Astrocyte (in vitro differentiated cells and primary cell): ENCODE measurements at places on chromosomes 11 and 22. TPM values are rescaled to one million over a fixed set of nuclear protein-coding genes. Genes with fewer than 3 reads are reported as not detected.

DNA sequence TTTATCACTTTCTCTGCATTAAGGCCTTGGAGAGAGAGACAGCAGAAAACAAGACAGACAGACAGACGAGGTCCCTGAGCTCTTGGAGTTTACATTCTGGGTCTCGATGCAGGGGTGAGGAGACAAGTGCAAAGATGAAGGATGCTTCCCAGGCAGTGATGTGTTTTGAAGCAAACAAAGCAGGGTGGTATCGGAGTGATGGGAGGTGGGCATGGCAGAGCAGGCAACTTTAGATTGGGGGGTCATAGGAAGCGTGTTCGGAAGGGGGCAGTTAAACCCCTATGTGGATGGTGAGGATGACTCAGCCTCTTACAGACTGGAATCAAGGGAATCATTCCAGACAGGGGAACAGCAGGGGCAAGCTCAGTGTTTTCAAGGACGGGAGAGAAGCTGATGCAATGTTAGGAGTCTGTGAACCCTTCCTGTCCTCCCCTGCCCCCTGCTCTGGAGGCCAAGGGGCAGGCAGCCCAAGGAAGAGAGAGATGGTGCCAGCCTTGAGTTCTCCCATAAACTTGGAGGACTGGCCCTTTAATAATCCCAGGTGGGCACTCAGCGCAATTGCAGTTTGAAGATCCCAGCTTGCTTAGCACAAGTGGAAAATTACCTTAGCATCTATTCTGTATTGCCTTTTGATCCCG, 180.2 kb downstream of the CHST1 start:
- H3K4me1 ChIP-seq = no peaks in the 10 kb centered on the region
- no peak overlapping the region for H3K27ac ChIP-seq
- peaks cover 4% of the 10 kb centered on the region for H3K27me3 ChIP-seq

DNA sequence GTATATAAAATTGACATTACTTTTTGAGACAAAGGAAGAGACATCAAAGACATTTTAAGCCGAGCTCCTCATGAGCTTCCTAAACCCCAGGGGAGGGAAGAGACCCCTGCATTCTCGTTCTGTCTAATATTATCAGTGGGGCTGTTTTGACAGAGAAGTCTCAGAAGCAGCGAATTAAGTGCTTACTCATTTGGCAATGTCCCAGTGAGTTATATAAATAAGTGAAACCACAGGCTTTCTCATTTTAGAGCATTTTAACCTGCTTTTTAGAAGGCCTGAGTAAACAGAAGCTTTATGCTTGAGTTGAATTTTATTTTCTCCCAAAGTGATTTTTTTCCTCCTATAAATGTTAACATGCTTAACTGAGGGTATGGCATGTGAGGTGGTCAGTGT, 23.2 kb upstream of the C1QTNF4 start:
- DNase-seq = peak; percentile 68
- peaks cover 21% of the 10 kb centered on the region for H3K36me3 ChIP-seq
- H3K27me3 ChIP-seq = no peaks in the 10 kb centered on the region
- H3K27ac ChIP-seq = peak overlapping the region; percentile 37
- H3K4me3 ChIP-seq = no peak overlapping the region

- H3K4me3 ChIP-seq = no peak overlapping the region
- no peak for DNase-seq
- no peak overlapping the region for H3K27ac ChIP-seq
- H3K36me3 ChIP-seq = no peaks in the 10 kb centered on the region
These were observed 87.0 kb downstream of the PIWIL4 start for GRCh38 chr11:94654201-94654600.

DNA sequence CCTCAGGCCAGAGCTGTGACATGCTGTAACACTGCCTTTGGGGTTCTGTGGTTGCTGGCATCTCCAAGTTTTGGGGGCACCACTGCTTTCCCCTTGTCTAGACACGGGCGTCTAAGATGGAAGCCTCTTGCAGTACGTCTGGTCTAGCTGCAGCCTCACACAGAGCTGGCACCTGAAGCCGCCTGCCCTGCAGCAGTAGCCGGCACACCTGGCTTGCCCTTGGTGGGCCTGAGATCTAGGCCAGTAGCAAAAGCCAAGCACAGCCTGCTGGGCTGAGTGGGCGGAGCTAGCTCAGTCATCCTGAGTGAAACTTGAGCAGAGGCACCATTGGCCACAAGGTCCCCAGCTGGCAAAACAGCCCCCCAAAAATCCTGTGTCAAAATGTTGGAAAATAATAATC, 154.2 kb downstream of the DLG2 start:
- no peaks in the 10 kb centered on the region for H3K36me3 ChIP-seq
- no peak overlapping the region for H3K4me3 ChIP-seq
- H3K4me1 ChIP-seq = no peaks in the 10 kb centered on the region
- H3K27me3 ChIP-seq = no peaks in the 10 kb centered on the region

DNA sequence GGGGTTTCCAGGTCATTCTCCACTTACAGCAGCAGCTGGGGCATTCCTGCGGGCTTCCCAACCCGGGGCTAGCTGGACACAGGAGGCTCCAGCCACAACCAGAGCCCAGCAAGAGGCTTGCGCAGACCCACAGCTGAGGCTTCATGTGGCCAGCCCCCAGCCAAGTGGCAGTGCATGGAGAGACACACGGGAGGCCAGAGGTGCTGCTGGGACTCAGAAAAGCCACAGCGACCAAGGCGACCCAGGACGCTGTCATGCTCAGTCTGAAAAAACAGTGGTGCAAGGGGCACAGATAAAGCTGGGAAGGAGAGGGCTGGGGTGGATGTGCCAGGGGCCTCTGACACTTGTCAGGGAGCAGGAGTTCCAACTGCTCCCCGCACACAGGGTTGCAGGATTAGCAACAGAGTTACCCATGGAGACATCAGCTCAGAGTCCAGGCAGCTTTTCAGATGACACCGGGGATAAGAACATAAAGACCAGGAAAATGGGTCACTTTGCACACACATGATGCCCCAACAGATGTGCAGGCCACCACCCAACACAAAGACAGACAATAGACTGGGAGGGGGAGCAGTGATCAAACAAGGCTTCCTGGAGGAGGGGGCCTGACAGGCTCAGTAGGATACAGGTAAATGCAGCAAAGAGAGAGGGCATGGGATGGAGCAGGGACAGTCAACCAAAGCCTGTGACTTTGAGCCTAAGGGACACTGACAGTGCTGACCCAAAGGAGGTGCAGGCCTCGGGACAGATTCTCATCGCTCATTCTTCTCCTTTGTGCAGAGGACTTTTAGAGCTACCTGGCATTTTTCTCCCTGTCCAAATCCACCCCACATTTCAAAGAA, 6.9 kb upstream of the NEAT1 start:
- H3K4me3 ChIP-seq = no peak overlapping the region
- H3K36me3 ChIP-seq = peaks cover 4% of the 10 kb centered on the region
- no peaks in the 10 kb centered on the region for H3K27me3 ChIP-seq

- no peaks in the 10 kb centered on the region for H3K4me1 ChIP-seq
- DNase-seq = no peak
- H3K27ac ChIP-seq = no peak overlapping the region
- no peaks in the 10 kb centered on the region for H3K27me3 ChIP-seq
- no peak overlapping the region for H3K4me3 ChIP-seq
These were observed 11.0 kb upstream of the SPDYC start for GRCh38 chr11:65159012-65159411.

DNA sequence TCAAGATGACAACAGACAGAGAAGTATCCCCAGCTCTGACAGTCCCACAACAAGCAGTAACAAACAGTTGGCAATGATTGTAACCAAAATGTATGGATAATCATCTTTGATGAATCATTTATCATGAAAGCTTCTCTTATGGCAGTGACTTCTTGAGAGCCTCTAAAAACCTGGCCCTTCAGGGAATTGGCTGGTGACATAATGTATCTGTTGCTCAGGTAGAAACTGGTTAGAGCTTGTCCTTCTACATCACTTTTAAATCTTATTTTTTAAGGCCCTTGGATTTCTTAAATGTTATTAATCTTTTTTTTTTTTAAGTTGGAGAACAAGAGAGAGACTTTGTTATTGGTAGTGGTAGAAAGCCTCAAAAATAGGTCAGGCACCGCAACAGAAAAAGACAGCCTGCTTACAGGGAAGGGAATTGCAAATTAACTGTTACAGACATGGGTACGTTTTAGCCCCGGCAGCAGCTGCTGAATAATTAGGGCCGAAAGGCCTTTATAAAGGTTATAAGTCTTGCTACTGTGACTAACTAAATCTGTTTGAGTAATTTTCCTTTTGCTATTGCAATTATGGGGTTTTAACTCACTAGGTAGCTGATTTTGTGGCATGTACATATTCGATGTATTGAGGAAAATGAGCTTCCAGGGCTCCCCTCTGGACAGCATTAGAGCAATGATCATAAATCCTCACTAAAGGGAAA, 207.7 kb upstream of the LRRC4C start:
- no peak overlapping the region for H3K4me3 ChIP-seq
- no peaks in the 10 kb centered on the region for H3K36me3 ChIP-seq
- no peaks in the 10 kb centered on the region for H3K27me3 ChIP-seq

DNA sequence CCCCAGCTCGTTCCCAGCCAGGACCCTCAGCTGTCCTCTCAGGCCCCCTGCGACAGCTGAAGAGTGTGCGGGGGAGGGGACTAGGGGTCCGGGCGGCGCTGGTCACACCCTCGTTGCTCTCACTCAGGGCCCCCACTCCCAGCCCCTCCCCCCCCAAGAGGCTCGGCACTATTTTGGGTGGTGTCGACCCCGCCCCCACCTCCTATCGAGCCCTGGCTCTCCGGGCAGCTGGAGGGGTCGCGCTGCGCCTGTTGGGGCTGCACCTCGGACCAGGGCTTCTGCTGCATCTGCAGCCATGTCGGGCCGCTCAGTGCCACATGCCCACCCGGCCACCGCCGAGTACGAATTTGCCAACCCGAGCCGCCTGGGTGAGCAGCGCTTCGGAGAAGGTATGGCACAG, at the start of gene HSPB2:
Gene HSPB2 (plus strand): TSS at position 200 of the 400 bp plus-strand sequence. CDS start 96 bp downstream, at position 296.
- H3K4me3 ChIP-seq = no peak within 1 kb of the TSS
- H3K4me1 ChIP-seq = peaks cover 18% of the 10 kb centered on the region
- peak within 1 kb of the TSS; percentile 31 for H3K27ac ChIP-seq
- no peak for DNase-seq

- H3K4me1 ChIP-seq = peaks cover 3% of the 10 kb centered on the region
- H3K27ac ChIP-seq = no peak overlapping the region
- H3K36me3 ChIP-seq = no peaks in the 10 kb centered on the region
- H3K4me3 ChIP-seq = no peak overlapping the region
- no peak for DNase-seq
These were observed 161.6 kb upstream of the GUCY1A2 start for GRCh38 chr11:107179829-107180228.

- no peaks in the 10 kb centered on the region for H3K36me3 ChIP-seq
- no peak overlapping the region for H3K4me3 ChIP-seq
- no peaks in the 10 kb centered on the region for H3K4me1 ChIP-seq
- no peaks in the 10 kb centered on the region for H3K27me3 ChIP-seq
- no peak for DNase-seq
These were observed 16.2 kb downstream of the ZDHHC24 start for GRCh38 chr11:66529655-66530054.

DNA sequence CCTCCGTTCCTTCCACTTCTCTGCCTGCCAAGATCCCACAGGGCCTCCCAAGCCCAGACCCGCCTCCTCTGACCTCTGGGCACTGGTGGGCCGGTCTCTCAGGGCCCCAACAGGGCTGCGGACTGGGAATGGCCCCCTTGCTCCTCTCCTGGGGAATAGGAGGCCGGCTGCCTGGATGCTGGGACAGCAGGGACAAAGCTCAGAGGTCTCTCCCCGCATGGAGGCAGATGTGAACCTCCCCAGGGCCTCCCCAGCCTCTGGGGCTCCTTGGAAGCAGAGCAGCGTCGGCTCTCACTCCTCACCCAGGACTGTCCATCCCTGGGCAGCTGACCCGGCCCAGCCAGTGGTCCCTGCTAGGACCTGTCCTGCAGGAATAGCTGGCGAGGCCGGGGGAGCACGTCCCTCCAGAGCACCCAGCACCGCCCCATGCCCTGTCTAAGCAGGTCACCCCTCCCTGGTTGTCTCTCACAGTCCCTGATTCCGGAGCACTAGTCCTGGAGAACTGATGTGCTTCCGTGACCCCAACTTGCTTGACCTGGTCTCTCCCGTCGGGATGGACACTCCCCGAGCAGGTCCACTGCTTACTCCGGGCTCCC, 85.8 kb downstream of the RTL6 start:
- no peaks in the 10 kb centered on the region for H3K36me3 ChIP-seq
- no peak overlapping the region for H3K4me3 ChIP-seq
- DNase-seq = no peak
- H3K27me3 ChIP-seq = peaks cover 9% of the 10 kb centered on the region

DNA sequence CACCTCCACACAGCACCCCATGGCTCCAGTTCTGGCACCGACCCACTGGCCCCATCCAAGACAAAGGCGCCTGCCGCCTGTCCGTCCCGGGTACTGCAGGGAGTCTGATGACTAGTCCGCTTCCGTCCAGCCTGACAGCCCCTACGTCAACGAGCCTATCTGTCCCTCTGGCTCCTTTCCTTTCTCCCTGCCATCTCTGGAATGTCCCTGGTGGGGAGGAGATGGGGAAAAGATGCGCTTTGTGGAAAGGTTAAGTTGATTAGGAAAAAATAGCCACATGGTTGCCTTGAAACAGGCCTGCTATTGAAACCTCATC, 10.4 kb downstream of the PDGFB start:
- H3K4me1 ChIP-seq = peaks cover 37% of the 10 kb centered on the region
- no peaks in the 10 kb centered on the region for H3K36me3 ChIP-seq
- no peak overlapping the region for H3K4me3 ChIP-seq

GRCh38 chr11:625636-626268, 997 bp upstream of the CDHR5 start:
- no peak for DNase-seq
- H3K36me3 ChIP-seq = no peaks in the 10 kb centered on the region
- H3K4me3 ChIP-seq = no peak overlapping the region
- H3K27me3 ChIP-seq = peaks cover 2% of the 10 kb centered on the region

DNA sequence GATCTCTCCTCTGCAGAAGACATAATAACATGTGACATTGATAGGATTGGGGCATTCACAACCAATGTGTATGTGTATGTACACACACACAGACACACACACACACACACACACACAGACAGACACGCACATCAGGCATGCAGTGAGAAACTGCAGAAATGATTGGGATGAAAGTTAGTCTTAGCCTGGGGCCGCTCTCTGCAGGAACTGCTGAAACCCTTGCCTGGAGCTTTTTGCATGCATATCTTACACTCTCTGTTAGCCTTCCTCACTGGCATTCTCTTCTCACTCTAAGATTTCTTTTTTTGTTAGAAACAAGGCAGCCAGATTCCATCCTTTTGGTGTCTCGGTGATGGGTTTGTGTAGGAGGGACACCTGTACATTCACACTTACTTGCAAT, 337.9 kb downstream of the NELL1 start:
- H3K4me3 ChIP-seq = no peak overlapping the region
- no peaks in the 10 kb centered on the region for H3K4me1 ChIP-seq
- no peaks in the 10 kb centered on the region for H3K36me3 ChIP-seq
- H3K27ac ChIP-seq = no peak overlapping the region
- no peak for DNase-seq
- no peaks in the 10 kb centered on the region for H3K27me3 ChIP-seq

- H3K27ac ChIP-seq = no peak overlapping the region
- no peak overlapping the region for H3K4me3 ChIP-seq
- no peaks in the 10 kb centered on the region for H3K36me3 ChIP-seq
These were observed 55.4 kb downstream of the ST14 start for GRCh38 chr11:130214861-130215530.

Gene DNAJB7
- not detected in 2 replicates for total RNA-seq

Gene LDLRAD3
- total RNA-seq = 14.9 and 15.8 TPM in 2 replicates

Gene OR52A5
- not detected in 2 replicates for total RNA-seq

Gene MS4A14
- not detected in 2 replicates for total RNA-seq

Gene BIRC3
- 2.2 and 2.6 TPM in 2 replicates for total RNA-seq

Gene MPZL3
- 8.2 and 8.5 TPM in 2 replicates for total RNA-seq

Gene ROBO3
- total RNA-seq = 12.9 and 14.5 TPM in 2 replicates

Gene VSIG10L2
- not detected in 2 replicates for total RNA-seq
